ENCODE measurements at places on chromosomes 6 and 20.

- DNase-seq = no peak
Measured at GRCh38 chr20:8587810-8588209, 455.7 kb downstream of the PLCB1 start.

DNA sequence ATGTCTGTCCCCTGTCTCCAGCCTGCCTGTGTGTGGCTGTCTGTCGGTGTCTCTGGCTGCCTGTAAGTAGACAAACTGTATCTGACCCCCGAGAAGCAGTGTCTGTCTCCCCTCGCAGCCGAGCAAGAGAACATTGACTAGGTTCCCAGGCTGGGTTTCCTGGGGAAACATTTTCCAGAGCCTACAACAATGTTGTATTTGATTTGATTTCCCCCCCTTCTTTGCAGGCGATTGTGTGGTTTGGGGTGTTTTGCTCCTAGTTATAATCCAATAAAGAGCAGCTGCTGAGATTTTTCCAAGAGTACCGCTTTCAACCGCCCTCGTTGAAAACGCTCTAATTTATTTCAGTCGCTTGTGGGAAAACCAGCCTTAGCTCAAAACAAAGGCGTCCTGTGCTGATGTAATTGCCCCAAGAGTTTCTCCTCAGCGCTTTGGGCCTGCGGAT, 92.6 kb downstream of the CDC5L start:
- no peak for DNase-seq

GRCh38 chr6:166068768-166069167, 98.9 kb downstream of the TBXT start:
- no peak for DNase-seq

DNA sequence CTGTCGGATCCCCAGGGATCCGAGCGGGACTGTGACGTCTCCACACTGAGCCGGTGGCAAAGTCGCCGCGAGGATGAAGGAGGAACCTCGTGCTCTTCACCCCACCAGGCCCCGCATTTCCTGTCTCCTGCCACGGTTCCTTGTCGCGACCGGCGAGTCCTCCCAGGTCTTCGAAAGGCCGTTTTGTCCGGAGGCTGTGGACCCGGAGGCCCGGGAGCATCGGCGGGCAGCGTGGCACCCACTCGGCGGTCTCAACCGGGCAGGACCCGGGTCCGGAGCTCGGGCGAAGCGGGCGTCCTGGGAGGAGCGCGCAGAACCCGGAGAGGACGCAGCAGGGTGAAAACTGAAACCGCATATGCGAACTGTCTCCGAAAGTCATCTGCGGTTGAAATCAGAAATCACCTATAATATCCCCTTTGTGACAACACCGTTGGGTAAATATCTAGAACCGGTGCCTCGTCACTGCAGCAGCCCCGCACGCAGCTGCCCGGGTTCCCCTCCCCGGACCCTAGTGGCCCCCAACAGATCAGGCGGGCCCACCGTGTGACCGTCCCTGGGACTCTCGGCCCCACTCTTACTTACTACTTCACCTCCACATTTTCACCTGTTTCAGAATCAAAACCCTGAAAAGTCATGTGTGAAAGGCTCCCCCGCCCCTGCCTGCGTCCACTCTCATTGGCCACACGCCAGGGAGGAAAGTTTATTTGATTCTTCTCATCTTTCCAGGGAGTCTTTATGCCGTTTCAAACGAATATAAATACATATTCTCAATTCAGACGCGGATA, 3.1 kb upstream of the ULBP2 start:
- no peak for DNase-seq

DNA sequence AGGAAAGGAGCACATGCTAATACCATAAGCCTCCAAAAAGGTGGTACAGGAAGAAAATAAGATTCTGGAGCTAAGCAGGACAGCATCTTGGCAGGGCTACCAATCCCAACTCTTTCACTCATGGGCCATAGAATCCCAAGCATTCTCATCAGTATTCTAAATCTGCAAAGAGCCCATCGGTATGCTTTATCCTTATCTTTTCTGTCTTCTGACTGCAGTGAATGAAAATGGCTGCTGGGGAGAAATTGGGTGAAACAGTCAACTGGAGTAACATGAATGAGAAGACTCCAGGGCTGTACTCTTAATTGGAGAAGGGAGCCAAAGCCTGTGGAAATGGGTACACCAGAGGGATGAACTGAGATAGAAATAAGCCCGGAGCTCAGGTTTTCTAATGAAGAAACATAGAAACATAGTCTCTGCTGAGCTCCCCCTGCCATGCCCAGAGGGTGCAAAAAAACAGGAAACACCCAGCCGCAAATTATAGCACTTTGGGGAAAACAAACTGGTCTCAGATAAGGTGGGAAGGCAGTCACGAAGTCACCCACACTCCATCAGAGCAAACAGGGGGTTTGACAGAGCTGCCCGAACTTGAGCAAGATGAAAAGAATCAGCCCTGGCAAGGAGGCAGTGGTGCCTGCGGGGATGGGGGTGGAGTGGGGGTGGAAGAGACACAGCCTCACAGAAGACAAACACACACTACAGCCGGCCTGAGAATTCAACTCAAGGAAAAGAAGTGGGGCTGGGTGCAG, 35.4 kb upstream of the E2F3 start:
- no peak for DNase-seq

- no peak for DNase-seq
Measured at GRCh38 chr6:16002332-16003196, 126.3 kb upstream of the MYLIP start.

- DNase-seq = no peak
Measured at GRCh38 chr20:15940127-15940526, 633.1 kb downstream of the KIF16B start.

DNA sequence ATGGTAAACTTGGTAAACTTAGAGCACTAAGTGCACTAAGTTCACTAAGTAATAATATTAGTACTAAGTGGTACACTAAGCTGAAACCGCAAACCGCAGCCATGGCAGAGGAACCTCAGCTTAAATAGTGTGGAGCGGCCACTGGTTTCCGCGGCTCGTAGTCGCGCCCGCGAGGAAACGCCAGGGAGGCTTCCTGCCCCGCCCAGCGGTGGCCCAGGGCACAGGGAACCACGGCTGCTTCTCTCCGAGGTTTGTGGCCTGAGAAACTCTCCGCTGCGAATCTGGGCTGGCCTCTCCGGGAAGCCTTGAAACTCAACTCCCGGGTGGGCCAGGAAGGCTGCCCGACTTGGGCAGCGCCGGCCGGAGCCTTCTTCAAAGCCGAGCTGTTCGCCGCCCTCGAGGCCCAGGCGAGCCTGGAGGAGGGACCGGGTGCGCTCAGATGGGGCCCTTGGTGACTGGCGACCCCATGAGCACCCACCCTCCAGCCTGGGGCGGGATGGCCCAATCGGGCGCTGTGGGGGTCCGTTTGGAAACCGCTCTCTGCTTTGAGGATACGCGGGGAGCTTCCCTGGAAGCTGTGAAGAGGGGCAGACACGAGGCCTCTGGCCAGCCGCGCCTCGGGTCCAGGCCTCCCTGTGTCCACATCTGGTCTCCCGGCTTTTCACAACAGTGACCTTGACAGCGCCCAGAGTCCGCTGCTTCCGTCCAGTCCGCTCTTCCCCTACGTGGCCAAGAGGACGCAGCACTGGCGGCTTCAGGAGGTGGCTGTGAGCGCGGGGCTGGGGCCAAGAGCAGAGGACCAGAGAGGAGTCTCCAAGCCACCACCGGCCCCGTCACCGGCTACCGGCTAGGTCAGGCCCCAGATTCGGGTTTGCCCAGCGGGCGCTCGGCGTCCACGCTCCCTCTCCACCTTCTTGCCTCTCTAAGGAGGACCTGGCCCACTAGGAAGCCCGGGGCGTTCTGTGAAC, 25.4 kb upstream of the HLA-E start:
- no peak for DNase-seq

DNA sequence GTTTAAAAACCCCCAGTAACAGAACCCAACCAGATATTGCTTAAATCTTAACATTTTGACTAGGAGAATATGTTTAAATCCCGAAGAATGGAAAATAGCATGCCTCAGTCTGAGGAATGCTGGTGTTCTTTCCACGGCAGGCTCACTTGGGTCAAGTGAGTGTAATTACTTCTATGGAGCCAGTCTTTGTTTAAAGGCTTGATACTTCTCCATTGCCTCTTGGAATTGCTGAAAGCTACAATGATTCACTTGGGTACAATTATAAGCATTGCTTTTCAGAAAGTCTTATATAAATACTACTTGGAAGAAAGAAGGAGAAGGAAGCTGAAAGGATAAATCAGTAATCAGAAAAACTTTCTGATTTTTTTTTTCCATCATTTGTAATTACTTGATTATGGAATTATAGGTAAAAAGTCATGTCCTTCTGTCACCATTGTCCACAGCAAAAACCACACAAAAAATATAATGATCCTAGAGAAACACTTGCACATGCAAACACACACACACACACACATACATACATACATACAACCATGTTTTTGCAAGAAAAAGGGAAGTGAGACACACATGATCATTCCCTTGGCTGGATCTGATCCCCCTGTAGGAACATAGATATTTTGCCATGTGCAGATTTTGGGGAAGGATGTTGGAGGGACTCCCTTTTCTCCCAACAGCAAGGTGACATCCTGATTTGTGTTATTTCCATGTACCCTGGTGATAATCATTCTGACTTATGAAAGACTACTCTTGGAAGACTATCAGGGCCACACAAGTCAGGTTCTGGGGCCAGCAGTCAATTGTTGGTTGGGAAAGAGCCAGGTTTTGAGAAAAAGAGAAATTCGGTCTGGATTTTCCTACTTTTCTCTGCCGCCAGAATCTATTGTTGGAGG, 396.0 kb upstream of the BTBD3 start:
- DNase-seq = no peak

- DNase-seq = no peak
Measured at GRCh38 chr6:139777202-139777970, 402.9 kb upstream of the CITED2 start.

GRCh38 chr6:46240866-46241565, 70.2 kb upstream of the ENPP5 start:
- DNase-seq = no peak

- no peak for DNase-seq
Measured at GRCh38 chr20:40813708-40814630, 124.9 kb upstream of the MAFB start.

DNA sequence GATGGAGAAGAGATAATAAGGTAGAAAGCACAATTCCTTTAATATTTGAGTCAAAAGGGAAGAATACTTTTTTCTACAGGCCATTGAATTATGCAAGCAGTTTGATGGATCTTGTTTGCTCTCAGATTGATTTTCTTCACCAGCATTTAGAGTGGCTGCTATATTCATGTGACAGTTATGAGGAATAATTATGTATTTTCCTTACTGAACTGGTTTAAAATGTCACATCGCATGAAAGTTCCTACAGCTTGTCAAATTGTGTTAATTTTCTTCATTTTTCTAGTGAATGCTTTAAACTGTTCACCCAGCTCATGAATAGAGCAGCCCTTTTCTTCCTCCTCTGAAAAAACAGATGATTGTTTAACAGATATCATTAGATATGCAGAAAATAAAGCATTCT, 37.4 kb upstream of the TPD52L1 start:
- no peak for DNase-seq

GRCh38 chr6:66558189-66558588, 851.2 kb upstream of the EYS start:
- no peak for DNase-seq

GRCh38 chr6:57247603-57248002, 25.5 kb upstream of the RAB23 start:
- no peak for DNase-seq

- no peak for DNase-seq
Measured at GRCh38 chr20:15563836-15564235, 1009.4 kb downstream of the KIF16B start.

- DNase-seq = no peak
Measured at GRCh38 chr6:53322188-53323029, 26.3 kb downstream of the ELOVL5 start.

DNA sequence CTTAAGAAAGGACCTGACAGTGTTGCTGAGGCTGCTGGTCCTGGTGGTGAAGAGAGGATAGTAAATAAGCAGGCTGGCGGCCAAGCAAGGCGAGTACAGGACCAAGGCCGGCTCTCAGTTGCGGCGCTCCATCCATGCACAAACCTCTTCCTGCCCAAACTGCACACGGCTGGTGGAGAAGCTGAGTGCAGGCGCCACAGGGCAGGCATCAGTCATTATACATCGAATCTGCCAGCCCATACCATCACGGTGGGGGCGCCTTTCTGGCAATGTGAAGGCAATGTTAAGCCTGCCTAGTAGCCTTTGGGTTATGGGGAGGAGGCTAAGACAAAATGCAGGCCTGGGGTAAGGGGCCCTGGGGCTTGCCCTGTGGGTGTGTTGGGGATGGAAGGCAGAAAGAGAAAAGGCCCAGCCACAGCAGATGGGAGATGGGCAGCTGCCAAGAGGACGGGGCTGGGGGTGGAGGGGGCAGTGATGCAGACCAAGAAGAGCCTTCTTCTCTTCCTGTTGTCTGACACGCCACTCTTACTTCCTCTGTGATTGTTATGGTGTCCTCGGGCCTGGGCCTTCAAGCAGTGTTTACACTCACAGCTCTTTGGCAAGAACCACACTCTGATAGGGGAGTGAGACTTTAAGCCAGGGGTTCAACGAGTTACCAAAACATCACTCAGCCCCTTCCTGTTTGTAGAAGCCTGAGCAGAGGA, 20.3 kb upstream of the KCNK16 start:
- DNase-seq = no peak

GRCh38 chr6:111912904-111913303, 39.7 kb upstream of the FYN start:
- no peak for DNase-seq

DNA sequence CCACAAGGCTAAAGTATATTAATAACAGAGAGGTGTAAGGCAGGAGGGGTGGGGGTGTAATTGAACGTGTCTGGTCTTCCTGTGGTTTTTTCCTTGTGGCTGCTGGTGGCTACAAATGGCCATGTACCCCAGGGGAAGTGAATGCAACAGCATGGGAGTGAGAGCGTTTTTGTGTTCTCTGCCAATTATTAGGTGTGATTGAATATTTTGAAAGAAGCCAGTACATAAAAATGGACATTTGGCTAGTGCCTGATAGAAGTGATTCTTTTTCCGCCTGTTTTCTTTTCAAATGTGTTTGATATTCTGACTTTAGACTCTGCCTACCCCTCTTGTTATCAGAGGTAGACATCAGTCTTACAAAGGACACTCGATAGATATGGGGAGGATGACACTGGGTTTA, 141.3 kb downstream of the PRL start:
- no peak for DNase-seq

DNA sequence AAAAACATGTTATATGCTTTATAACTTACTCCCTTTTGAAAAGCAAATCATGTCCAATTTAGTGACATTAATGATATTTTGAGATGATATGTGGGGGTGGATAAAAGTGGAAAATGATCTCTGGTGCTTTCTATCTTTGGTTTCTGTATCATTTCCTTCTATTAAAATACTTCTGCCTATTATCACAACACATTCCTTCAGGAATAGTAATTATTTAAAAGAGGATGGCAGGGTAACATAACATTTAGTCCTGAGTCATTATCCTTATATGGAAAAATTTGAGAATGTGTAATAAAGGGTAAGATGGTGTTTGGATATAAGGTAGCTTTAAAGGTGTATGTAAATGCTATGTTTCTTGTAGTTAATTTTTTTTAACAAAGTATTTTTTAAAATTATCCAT, 657.7 kb downstream of the PHF3 start:
- DNase-seq = no peak

GRCh38 chr6:56840467-56841380, 114.2 kb upstream of the BEND6 start:
- DNase-seq = no peak

- no peak for DNase-seq
Measured at GRCh38 chr6:3789896-3790558, 38.5 kb upstream of the PXDC1 start.

GRCh38 chr20:58613061-58613854, 37.8 kb upstream of the STX16 start:
- no peak for DNase-seq
